GM23338 (cell line): ENCODE measurements at places on chromosomes 7 and 10.
A peak's percentile ranks its signal among the peaks of the same experiment; 100 is the strongest.

DNA sequence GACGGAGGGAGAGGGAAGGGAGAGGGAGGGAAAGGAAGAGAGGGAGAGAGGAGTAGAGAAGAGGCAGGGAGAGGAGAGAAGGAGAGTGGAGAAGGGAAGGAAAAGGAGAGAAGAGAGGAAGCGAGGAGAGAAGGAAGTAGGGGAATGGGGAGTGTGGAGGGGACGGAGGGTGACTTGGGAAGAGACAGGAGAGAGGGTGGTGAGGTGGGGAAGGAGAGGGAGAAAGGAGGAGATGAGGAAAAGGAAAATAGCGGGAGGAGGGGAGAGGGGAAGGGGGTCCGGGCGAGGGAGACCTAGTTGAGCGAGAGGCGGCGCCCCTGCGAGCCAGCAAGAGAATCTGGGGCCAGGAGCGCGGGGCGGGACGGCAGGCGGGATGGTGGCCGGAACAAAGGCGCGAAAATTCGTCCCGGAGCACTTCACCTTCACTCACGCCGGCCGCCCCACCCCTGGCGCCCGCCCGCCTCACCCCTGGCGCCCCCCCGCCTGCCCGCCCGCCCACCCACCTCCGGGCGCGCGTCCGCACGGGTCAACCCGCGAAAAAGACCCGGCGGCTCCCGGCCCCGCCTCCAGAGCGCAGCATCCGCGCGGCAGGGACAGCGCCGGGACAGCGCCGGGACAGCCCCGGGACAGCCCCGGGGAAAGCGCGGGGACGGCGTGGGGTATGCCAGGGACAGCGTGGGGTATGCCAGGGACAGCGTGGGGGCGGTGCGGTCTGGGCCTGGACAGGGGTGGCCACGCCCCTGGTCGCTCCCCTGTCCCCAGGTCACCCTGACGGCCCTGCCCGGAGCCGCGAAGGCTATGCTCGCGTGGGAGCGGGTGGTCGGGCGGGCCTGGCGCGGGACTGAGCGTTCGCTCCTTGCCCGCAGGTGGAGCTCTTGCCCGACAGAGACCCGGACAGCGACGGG is 4.2 kb downstream of the VSTM2A start:
- peaks cover 31% of the 10 kb centered on the region for H3K4me1 ChIP-seq
- peaks cover 61% of the 10 kb centered on the region for H3K27me3 ChIP-seq
- H3K36me3 ChIP-seq, result no peaks in the 10 kb centered on the region
- H3K4me3 ChIP-seq, result peak overlapping the region; percentile 63
- peak; percentile 77 for DNase-seq

DNA sequence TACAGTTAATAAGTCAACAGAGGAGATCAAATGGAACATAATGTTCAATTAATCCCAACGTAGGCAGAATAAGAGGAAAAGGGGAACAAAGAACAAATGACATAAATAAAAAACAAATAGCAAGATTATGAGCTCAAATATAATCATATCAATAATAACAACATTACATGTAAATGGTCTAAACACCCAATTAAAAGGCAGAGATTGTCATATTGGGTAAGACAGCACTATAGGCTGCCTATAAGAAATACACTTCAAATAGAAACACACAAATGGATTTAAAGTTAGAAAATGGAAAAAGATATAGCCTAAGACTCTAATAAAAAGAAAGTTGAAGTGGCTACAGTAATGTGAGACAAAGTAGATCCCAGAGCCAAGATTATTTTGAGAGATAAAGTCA is 126.4 kb upstream of the PTER start:
- H3K4me3 ChIP-seq, result no peak overlapping the region
- H3K4me1 ChIP-seq, result no peaks in the 10 kb centered on the region
- DNase-seq, result no peak
- H3K36me3 ChIP-seq, result no peaks in the 10 kb centered on the region; the same call in 1 of the 2 replicates

- no peak for DNase-seq
- no peaks in the 10 kb centered on the region for H3K27me3 ChIP-seq
- peaks cover 31% of the 10 kb centered on the region for H3K4me1 ChIP-seq
- no peak overlapping the region for H3K4me3 ChIP-seq
- H3K27ac ChIP-seq, result no peak overlapping the region
Observed at GRCh38 chr10:34585422-34586112, 229.5 kb downstream of the PARD3 start.

DNA sequence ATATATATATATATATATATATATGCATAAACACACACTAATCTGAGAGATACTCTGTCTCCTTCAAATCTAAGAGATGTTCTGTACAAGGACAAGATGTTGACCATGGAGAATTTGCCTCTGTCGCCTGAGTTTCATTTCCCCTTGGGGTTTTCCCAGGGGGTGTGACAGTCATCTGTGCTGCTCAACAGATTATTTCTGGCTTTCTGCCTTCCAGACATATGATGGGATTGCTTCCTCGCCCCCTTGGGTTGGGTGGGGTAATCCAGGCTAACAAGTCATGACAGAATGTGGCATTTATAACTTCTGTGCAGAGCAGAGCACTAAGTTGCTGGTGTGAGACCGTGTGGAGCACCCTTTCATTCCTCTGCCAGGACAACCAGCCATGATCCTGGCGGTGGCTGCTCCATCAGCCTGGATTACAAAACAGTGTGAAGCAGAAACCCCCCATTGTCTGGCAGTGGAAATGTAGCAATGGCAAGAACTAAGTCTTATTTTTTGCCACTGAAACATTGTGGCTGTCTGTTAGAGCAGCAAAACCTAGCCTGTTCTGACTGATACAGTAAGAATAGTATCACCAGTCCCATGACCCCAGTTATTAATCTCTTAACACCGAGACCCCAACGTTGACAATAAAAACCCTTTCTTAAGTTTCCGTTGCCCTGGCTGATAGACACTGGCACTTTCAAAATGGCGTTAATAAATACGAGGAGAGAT is 13.7 kb upstream of the USP6NL start:
- no peak overlapping the region for H3K27ac ChIP-seq
- DNase-seq, result no peak
- 0 out of 2 replicates have a peak, but pooled peaks cover 4% of the 10 kb centered on the region for H3K4me1 ChIP-seq
- H3K27me3 ChIP-seq, result no peaks in the 10 kb centered on the region
- H3K4me3 ChIP-seq, result no peak overlapping the region

- H3K4me1 ChIP-seq, result no peaks in the 10 kb centered on the region
- no peak overlapping the region for H3K27ac ChIP-seq
- no peaks in the 10 kb centered on the region for H3K27me3 ChIP-seq
Observed at GRCh38 chr7:157112706-157113105, 26.0 kb upstream of the UBE3C start.
